ENCODE measurements at places on chromosomes 1 and 21.
A peak's percentile ranks its signal among the peaks of the same experiment; 100 is the strongest.

DNA sequence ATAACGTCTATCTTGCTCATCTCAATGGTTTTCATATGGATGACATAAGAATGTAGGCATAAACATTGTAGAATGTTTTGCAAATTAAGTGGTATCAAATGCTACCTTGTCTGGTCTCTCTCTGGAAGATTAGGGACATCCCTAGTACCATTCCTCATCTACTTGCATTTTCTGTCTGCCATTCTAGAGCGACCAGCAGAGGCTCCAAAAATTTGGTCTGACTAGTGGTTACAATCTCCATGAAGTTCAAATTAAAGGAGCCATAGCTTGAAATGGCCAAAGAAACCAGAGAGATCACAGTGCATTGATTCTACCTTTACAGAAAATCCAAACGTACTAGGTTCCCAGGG is 1.1 kb downstream of the CD84 start:
- no peak for DNase-seq

GRCh38 chr1:204863024-204863423 is 7.6 kb upstream of the NFASC start:
- no peak for DNase-seq

- DNase-seq, result no peak
Measured at GRCh38 chr1:100950781-100951180, 54.9 kb downstream of the SLC30A7 start.

- DNase-seq, result no peak
Measured at GRCh38 chr1:93194231-93194990, 13.9 kb downstream of the CCDC18 start.

DNA sequence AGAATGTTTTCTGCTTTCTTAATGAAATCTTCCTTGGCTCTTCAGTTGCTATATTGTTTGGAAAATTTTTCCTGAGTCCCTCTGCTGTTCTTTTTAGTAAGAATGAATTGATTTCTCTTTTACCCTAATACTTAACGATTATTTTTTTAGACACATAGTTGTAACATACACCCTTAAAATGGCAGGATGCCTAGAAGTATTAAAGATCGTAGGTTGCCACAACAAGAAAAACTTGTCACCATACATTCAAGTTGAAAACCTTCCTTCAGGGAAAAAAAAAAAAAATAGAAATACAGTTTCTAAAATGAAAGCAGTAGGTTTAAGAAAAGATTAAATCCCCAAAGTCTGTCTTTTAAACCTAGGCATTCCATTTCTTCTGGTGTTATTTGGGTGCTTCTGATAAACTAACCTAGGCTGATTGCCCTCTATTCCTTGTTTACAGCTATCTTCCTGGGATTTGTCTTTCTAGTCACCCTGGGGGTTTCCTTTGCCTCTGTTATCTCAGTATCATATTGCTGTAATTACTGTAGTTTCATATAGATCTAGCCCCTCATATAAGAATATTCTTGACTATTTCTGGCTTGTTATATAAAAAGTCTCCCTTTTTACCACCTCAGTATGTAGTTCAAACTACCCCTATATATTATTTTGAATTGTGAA is 16.8 kb downstream of the SUCO start:
- no peak for DNase-seq

GRCh38 chr1:201002510-201002909 is 21.0 kb downstream of the KIF21B start:
- DNase-seq, result no peak

DNA sequence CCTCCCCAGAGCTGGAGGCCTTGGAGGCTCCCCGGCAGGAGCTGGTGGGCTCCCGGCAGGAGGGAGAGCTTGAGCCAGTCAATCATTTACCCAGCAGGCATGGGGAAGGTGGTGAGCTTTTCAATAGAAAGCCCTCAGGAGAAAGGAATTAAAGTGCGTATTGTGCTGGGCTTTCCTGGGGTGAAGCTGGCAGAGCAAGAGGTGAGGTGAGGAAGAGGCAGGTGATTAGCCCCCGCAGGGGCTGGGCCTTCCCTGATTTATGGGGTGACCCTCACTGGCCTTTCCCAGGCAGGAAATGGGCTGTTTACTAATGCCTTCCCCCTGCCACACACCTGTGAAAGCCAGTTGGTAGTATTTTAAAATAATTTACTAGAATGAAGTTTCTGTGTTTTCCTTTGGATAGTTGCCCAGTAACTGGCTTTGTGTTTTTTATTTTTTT is 25.8 kb downstream of the CLDN14 start:
- DNase-seq, result peak; percentile 73

GRCh38 chr1:78678324-78678723 is 28.7 kb downstream of the IFI44 start:
- no peak for DNase-seq

DNA sequence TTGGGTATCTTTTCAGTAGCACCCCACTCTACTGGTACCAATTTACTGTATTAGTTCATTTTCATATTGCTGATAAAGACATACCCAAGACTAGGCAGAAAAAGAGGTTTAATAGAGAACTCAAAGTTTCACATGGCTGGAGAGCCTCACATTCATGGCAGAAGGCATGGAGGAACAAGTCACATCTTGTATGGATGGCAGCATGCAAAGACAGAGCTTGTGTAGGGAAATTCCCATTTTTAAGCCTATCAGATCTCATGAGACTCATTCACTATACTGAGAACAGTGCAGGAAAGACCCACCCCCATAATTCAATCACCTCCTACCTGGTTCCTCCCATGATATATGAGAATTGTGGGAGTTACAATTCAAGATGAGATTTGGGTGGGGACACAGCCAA is 878.6 kb upstream of the ADGRL4 start:
- no peak for DNase-seq

- DNase-seq, result no peak
Measured at GRCh38 chr1:228767636-228768354, 32.5 kb downstream of the RHOU start.

DNA sequence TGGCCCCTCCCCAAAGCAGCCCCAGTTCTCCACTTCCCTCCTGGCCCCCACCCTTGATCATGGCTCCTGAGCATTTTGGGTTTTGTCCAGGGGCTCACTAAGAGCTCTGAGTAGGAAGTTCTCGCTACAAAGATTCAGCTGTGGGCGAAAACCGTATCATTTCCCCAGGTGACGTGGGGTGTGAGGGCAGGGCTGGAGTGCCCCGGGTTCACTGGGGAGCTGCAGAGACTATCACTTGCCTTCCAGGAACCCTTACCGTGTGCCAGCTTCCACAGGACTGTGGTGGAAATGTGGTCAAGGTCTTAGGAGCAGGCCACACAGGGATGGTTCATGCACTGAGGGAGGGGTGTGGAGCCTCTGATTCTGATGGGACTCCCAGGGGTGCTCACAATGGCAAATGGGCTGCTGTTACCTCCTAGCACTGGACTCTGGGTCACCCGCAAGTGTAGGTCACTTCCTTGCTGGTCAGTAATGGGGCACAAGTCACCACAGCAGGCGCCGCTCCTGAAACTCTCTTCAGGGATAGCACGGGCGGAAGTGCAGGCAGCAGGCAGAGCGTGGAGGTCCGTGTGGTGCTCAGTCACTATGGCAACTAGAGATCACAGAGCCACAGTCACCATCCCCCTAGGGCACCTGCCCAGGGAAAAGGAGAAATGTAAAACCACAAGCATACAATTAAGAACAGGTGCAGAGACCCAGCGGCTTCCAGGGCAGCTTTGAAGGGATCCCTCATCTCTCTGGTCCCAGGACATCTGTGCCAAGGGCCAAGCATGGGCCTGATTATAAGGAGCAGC is 35.4 kb downstream of the RSPH1 start:
- DNase-seq, result peak; percentile 97

GRCh38 chr1:166485620-166486019 is 318.8 kb upstream of the FAM78B start:
- no peak for DNase-seq

GRCh38 chr1:57423135-57423655 is 665 bp downstream of the DAB1 start:
- no peak for DNase-seq

DNA sequence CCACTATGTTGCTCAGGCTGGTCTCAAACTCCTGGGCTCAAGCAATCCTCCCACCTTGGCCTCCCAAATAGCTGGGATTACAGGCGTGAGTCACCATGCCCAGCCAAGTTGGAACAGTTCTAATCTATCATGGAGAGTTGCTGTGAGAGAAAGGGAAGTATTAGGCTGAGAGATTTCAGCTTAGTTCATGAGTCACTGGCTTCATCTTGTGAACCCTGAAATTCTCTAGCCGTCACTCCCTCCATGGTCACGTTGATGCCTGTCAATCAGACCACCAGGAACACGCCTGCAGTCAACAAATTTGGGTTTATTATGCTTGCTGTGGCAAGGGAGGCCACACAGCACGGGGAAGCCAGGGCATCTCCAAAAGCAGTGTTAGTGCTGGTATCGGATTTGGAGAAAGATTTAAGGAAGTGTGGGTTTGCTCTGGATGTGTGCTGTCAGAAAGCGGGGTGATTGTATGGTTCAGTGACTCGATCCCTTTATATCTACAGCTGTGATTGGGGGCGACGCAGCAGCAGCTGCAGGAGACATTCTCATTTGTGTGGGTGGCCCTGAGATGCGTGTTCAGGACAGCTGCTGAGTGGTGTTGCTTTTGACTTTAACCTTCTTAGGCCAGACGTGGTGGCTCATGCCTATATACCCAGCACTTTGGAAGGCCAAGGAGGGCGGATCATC is 18.7 kb downstream of the UQCRHL start:
- DNase-seq, result no peak

DNA sequence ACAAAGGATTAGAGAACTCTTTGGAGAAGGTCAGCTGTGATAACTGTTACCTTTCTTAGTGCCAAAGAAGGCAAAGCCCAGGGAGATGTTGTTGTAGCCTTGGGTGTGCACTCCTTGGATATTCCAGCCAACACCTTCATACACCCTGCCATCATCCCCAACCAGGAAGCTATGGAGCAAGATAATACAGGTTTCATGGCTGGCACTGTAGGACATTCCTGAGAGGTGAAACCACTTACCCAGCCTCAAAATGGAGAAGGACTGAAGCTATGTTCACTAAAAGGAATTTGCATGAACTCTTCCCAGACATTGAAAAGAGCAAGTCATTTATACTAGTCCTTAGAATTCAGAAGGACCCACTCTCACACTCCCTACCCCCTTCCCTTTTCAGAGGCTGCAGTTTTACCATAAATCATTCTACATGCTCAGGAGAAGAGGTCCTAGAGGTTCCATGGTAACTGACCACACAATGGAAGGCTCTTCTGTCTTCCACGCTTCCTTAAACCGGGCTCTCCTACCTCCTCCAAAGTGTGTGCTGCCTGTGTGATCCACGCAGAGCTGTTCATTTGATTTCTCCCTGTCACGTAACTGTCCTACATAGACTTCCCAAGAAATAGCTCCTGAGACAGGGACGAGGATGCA is 5.5 kb downstream of the PGLYRP4 start:
- DNase-seq, result no peak

- no peak for DNase-seq
Measured at GRCh38 chr1:93845538-93846205, 33.3 kb downstream of the DNTTIP2 start.

- DNase-seq, result no peak
Measured at GRCh38 chr1:156128654-156129597, 14.4 kb downstream of the LMNA start.

DNA sequence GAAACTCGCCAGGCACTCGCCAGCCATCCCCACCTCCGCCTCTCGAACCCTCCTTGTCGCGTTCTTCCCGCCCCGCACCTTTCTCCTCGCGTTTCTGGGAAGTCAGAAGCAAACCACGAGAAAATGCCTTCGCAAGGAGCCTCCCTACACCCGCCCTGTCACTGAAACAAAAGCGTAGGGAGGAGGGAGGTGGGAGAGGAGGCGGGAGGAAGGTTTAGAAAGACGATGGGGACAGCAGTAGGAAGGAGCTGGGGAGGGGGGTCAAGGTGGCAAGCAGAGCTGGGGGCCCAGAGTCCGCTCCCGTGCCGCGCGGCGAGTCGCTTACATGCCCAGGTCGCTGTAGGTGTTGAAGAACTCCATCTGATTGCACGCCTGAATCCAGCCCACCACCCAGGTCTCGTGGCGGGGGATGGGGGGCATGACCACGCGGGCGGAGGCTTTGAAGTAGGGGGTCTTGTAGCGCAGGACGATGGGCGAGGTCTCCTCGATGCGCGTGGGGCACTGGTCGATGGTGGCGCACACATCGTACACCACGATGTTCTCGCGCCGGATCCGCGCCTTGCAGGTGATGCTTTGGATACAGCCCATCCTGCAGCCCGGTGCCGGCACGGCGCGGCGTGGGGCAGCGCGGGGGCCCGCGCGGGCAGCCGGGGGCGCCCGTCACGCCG is 1.0 kb downstream of the FAM78B start:
- DNase-seq, result no peak

- DNase-seq, result no peak
Measured at GRCh38 chr1:10195570-10195969, 14.8 kb upstream of the KIF1B start.

GRCh38 chr1:6329851-6330250 is 63.7 kb downstream of the ACOT7 start:
- DNase-seq, result no peak

DNA sequence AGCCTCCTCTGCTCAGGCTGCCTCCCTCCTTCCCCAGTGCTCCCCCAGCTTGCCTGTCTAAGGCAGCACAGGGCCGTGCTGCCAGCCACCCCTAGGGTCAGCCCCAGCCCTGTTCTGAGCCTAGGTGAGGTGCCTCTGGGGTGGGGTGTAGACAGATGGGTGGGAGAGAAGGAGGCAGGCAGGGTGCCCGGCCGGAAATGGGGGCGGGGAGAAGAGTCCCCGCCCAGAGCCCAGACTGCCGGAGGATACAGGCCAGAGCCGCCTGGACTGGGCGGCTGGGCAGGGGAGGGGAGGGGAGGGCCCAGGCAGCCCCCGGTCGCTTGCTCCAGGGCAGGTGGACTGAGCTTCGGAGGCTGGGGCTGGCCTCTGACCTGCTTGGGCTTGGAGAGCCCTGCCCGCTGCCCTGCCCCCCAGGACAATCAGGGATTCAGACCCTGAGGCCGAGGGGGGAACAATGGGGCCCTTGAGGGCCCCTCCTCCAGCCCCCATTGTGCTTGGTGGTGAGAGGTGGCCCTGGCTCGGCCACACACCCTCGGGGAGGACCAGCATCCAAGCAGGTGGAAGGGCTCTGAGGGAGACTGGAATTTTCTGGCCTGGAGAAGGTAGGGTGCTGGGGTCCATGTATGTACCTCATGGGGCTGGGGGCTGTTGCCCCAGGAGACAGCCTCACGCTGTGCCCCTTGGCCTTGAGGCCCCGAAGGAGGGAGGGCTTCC is at the start of gene GJC2:
Gene GJC2 (plus strand): TSS at position 525 of the 714 bp plus-strand sequence. CDS start 7,829 bp downstream, outside the sequence.
- DNase-seq, result no peak
